Effector memory CD4-positive, alpha-beta T cell (primary cell): ENCODE measurements at places on chromosomes 5 and 9.

DNA sequence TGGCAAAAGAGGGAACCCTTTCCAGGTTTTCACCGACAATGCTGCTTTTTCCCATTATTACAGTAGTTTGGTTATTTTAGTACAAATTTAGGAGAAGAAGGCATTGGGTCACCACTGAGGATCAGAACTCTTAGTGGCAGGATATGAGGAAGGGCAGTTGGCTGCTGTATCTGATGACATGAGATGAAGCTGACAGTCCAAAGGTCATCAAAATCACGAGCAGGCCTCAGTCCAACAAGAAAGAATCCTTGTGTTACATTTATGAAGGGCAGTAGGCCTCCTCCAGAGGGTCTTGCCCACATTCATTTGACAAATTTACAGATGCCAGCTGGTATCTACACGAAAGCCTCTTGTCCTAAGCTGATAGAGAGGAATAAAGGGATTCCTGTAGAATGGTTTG lies 49.5 kb upstream of the COL15A1 start:
- no peak for DNase-seq

DNA sequence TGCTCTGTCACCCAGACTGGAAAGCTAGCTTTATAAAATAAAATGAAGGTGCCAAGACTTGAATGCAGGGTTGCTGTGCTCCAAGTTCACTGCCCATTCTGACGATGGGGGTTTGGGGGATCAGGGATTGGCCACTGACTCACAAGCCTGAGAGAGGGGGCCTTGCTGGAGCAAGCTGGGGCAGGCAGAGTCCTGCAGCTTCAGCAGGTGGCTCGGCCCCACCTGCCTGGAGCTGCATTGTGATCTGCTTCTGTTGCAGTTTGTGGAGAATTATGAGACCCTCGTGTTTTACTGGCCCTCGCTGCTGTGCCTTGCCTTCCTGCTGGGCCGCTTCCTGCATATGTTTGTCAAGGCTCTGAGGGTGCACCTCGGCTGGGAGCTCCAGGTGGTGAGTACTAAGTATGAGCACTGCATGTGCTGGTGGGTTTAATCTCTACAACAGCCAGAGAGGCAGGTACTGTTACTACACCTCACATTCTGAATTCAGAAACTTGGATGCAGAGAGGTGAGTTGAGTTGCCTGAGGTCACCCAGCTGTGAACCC lies 31.1 kb upstream of the CCDC180 start:
- no peak for DNase-seq

GRCh38 chr5:77944757-77945340 lies 168.7 kb upstream of the TBCA start:
- no peak for DNase-seq

GRCh38 chr5:139710319-139711066 lies 62.3 kb downstream of the CXXC5 start:
- peak; percentile 59 for DNase-seq

DNA sequence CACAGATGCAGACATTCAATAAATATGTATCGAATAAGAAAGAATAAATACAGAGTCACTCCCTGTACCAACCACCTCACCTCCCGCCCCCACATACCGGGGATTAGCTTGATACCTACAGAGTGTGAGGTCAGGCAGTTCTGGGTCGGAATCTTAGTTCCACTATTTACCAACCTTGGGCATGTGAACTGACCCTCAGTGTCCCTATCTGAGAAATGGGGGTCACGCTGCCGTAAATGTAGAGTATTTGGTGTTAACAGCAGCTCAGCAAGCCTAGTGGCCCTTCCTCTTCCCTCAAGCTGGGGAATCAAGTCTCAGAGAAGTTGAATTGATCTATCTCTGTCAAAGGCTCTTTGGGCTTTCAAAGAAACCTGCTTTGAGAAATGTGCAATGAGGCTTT lies 25.4 kb downstream of the CCNJL start:
- DNase-seq: no peak

- no peak for DNase-seq
Observed at GRCh38 chr9:34998266-34998665, 8.7 kb downstream of the DNAJB5 start.

- no peak for DNase-seq
Observed at GRCh38 chr5:23269981-23270380, 237.4 kb upstream of the PRDM9 start.

- no peak for DNase-seq
Observed at GRCh38 chr9:121962421-121962820, 130.7 kb downstream of the TTLL11 start.

- DNase-seq: no peak
Observed at GRCh38 chr5:146447734-146448380, 724 bp downstream of the TCERG1 start.

DNA sequence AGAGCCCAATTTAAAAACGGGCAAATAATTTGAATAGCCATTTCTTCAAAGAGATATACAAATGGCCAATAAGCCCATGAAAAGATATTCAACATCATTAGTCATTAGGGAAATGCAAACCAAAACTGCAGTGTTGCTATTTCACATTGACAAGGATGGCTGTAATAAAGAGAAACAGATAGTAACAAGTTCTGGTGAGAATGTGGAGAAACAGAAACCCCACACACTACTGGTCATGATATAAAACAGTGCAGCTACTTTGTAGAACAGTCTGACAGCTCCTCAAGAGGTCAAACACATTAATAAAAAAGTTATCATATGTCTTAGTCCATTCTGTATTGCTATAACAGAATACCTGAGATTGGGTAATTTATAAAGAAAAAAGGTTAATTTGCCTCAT lies 237.0 kb upstream of the GRAMD2B start:
- DNase-seq: no peak

DNA sequence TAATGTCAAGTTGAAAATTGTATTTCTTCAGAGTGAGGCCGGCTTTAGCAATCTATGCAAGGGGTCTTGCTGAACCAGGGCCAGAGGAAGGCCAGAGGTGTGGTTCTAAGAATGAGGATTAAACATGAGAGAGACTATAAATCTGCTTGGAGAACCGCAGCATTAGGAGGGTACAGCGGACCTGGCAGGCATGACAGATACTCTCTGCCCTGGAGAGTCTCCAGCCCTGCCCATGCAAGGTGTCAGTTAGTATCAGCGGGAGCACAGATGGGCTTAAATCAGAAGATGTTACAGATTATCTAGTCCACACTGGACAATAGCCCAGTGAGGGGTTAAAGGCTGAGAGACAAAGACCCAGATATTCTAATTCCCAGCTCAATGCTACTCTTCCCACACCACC lies 11.5 kb upstream of the GPX3 start:
- DNase-seq: no peak

- no peak for DNase-seq
Observed at GRCh38 chr5:138339091-138339456, 1.0 kb downstream of the FAM53C start.

DNA sequence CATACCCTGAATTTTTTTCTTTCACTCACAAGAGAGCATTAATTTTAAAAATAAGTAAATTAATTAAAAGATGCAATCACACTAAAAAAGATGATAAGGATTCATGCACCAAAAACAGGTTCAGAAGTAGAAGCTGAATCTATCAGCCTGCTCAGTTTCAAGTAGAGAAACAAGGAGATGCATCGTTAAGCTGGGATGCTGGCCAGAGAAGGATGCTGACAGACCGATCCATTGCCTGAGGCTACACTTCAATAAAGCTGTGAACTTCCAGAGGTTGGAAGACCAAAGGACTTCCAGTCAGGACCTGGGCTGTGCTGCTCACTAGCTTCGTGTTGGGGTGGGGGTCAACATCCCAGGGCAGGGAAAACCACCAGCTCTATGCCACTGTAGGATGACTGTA lies 457.7 kb downstream of the EFNA5 start:
- no peak for DNase-seq

DNA sequence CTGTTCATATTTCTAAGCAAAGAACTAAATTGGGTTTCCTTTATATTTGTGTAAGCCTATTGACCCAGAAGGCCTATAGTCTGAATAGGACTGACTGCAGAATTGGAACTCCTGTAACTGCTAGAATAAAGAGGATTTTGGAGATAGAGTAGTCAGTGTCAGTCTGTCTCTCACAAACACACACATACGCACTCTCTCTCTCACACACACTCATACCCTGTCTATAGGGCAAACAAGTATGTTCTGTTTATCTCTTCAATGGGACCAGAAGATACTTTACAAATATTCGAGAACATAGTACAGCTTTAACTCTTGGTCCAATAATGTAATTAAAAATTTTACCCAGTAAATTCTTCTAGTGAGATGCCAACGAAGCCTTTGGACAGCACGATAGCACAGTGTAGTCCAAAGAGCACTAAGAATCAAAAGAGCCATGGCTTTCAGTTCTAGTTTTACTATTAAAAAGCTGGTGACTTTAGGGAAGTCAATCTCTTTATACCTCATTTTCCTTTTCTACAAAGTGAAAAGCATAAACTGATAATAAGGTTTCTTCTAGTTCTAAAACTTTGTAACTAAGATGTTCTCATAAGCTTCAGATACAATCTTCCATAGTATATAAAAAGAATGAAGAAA lies 19.3 kb downstream of the ABHD17B start:
- no peak for DNase-seq

GRCh38 chr5:150203832-150204589 lies 14.1 kb downstream of the SLC6A7 start:
- no peak for DNase-seq

- DNase-seq: no peak
Observed at GRCh38 chr5:107342371-107342770, 328.4 kb downstream of the EFNA5 start.

DNA sequence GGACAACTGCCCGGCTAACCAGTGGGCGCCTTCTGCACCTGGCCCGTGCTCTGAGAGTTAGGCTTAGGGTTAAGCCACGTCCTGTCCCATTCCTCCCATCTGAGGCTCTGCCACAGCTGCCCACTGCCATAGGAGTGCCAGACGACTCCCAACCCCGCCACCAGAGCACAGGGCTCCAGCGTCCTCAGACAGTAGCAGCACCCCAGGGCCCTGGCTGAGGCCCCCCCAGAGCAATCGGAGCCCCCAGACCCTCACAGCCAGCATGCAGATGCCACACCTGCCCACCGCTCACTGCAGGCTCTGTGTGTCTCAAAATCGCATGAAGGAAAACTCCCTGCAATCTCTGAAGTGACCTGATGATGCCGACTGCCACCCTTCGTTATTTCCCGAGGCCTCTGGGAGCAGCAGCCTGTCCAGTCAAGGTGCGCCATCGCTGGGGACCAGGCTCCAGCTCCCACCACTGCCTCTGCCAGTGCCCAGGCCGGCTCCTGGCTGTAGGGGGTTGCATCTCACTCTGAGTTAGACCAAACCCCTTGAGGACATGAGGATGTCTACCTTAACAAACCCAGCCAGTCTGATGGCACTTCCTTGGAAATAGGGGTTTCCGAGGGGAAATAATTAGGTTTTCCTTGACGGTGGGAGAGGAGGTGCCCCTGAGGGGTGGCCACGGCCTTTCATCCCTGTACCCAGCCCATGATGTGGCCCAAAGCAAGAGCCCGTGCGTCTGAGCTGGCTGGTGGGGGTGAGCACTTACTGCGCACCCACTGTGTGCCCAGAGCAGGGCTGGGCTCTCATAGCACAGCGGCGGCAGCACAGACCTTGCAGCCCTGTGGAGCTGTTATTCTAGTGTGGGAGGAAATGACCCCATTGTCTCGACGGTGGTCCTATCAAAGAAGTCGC lies 58.0 kb upstream of the RNF130 start:
- DNase-seq: no peak

- no peak for DNase-seq
Observed at GRCh38 chr5:172436078-172436878, 18.0 kb downstream of the SH3PXD2B start.

DNA sequence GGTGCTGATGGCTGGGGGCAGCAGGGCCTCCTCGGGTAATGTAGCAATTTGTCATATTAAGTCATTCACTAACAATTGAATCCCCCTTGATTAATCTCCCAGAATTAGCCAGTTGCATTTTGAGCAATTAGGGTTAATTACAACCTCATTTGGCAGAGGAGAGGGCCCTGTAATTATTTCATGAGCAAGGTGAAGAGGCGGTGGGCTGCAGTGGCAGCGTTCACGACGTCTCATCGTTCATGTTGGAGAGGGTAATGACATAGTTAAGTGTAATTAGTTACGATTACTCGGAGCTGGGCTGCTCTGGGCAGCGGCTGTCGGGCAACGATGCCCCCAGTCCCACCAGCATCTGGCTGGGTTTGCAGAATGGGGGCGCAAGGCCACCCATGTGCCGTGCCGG lies 46.0 kb downstream of the NEK6 start:
- DNase-seq: no peak

GRCh38 chr9:69172895-69173294 lies 1.2 kb upstream of the TJP2 start:
- no peak for DNase-seq

DNA sequence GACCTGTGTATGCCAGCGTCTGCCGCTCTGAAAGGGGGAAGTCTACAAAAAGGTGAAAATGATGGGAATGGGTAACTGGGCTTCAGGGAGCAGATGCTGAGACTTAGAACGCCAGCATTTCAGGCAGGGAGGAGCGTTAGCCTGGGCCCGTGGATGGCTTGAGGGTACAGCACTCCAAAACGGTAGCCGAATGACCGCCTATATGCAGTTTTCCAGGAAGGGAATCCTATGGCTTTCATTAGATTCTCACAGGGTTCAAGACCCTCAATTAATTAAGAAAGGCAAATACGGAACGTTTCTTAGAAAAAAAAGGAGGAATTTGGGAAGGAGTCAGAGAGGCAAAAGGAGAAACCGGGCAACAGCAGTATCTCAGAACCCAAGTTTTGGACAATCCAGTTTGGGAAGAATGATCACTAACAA lies 639 bp downstream of the AMACR start:
- no peak for DNase-seq

GRCh38 chr5:178295589-178295988 lies 63.0 kb upstream of the PHYKPL start:
- DNase-seq: no peak

DNA sequence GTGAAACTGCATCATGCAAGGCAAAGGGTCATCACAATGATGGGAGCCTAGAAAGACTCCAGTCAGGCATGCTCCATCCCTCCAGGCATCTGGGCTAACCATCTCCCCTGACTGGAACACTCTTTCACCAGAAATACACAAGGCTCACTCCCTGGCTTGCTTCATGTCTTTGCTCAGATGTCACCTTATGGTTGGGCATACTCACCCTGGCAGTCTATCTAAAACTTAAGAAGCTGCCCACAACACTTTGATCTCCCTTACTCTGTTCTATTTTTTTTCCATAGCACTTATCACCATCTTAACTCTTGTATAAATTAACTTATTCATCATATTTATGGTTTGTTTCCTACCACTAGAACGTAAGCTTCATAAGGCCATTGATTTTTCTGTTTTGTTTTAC lies 90.0 kb downstream of the SPEF2 start:
- no peak for DNase-seq

- no peak for DNase-seq
Observed at GRCh38 chr5:173790177-173790719, 97.9 kb upstream of the CPEB4 start.

- DNase-seq: no peak
Observed at GRCh38 chr5:176559683-176560082, 10.5 kb downstream of the CDHR2 start.

- DNase-seq: no peak
Observed at GRCh38 chr5:67453111-67453905, 256.7 kb upstream of the CD180 start.

GRCh38 chr5:169149317-169149716 lies 151.6 kb downstream of the SLIT3 start:
- no peak for DNase-seq

- no peak for DNase-seq
Observed at GRCh38 chr5:113985505-113985904, 376.4 kb upstream of the KCNN2 start.
